ENCODE measurements at places on chromosomes 1 and 21.
A peak's percentile ranks its signal among the peaks of the same experiment; 100 is the strongest.

- no peak for DNase-seq
Measured at GRCh38 chr1:119593805-119594204, 54.3 kb downstream of the ZNF697 start.

DNA sequence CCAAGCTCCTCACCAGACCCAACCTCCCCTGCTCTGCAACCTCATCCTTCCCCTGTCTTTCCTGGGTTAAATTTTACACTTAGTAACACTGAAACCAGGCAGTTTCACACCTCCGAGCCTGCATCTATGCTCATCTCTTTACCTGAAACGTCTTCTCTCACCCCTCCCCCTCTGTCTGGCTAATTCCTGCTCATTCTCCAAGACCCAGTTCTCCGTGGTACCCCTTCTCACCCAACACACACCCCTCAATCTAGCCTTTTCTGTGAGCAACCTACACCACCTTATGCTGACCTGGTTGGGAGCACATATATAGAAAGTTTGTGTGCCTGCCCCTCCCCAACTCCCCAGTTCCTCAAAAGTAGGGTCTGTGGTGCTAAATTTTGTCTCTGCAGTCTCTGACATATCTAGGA is 3.7 kb upstream of the KIAA1614 start:
- DNase-seq: peak; percentile 8

DNA sequence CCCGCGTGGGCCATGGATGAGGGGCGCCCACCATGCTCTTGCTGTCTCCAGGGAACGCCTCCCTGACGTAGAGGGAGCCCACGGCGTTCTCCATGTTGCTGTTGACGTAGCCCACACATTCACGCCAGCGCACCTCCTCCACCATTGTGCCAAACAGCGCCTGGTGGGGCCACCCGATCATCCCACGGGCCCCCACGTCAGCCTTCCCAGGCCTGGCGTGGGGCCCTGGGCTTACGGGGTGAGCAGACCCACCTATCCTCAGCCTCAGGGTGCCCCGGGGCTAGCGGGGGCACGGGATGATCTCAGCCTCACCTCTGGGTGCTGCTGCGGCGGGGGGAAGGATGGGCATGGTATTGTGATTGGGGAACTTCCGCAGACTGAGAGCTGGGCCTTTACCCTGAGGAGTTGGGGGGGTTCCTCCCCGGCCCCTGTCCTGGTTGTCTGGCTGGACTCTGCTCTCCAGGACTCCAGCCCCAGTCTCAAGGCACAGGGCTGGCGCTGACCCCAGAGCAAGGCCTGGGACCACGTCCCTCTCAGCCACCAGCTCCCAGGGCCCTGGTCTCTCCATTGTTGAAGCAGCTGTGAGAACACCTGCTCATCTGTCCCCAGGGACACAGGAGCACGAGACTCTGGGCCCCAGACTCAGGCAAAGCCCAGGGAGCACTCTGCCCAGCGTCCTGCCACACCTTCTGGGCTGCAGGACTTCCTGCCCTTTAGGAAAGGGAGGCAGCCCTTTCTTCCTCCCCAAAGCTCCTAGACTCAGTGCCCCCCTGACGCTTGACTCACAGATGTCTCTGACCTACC is 10.2 kb downstream of the PRXL2B start:
- DNase-seq: no peak

GRCh38 chr1:5810553-5811270 is 181.5 kb downstream of the NPHP4 start:
- DNase-seq: no peak

DNA sequence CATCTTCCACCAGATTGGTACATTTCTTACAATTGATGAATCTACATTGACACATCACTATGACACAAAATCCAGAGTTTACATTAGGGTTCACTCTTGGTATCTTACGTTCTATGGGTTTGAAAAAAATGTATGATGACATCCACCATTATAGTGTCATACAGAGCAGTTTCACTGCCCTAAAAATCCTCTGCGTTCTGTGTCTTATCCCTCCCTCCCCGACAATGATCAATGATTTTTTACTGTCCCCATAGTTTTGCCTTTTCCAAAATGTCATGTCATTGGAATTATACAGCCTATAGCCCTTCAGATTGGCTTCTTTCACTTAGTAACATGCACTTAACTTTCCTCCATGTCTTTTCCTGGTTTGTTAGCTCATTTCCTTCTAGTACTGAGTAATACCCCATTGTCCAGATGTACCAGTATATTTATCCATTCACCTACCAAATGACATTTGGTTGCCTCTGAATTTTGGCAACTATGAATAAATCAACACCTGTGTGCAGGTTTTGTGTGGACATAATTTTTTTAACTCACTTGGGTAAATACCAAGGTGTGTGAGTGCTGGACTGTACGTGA is 80.9 kb upstream of the CDC42BPA start:
- no peak for DNase-seq

GRCh38 chr1:8938232-8938999 is 7.3 kb upstream of the CA6 start:
- no peak for DNase-seq

- DNase-seq: no peak
Measured at GRCh38 chr1:29539971-29540370, 303.6 kb downstream of the PTPRU start.

DNA sequence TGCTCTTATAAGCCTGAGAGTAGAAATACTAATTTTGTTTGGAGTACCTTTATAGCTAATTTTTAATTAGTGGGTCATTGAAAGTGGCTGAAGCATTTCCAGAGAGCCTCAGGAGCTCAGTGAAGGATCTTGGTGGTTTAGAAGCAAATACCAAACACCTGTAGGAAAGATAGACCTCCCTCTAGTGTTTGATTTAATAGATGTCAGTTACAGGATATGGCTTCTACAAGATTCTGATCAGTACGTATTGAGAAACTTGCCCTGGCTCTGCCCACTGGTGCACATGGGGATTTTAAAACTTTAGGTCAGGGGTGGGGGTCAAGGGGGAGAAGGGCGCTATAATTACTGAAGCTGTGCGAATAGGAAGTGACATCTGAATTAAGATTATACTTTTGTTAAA is 122.2 kb downstream of the POU2F1 start:
- no peak for DNase-seq

- no peak for DNase-seq
Measured at GRCh38 chr1:59446257-59446901, 149.5 kb downstream of the FGGY start.

DNA sequence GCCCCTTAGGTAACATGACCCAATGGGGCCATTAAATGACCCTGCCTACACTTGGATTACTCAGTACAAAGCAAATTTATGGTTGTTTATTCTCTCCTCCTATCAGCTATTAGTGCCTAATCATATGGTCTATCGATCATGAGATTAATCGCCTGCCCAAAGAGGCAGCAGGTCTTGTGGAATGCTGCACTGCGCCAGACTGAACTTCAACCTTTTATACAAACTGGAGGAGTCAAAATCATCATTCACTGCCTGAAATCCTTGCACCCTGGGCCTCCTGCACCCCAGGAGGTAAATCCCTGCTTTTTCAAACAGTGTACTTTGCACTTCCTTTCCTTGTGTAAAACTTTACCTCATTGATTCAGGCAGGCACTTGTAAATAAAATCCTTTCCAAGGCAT is 69.7 kb downstream of the NFIA start:
- no peak for DNase-seq

DNA sequence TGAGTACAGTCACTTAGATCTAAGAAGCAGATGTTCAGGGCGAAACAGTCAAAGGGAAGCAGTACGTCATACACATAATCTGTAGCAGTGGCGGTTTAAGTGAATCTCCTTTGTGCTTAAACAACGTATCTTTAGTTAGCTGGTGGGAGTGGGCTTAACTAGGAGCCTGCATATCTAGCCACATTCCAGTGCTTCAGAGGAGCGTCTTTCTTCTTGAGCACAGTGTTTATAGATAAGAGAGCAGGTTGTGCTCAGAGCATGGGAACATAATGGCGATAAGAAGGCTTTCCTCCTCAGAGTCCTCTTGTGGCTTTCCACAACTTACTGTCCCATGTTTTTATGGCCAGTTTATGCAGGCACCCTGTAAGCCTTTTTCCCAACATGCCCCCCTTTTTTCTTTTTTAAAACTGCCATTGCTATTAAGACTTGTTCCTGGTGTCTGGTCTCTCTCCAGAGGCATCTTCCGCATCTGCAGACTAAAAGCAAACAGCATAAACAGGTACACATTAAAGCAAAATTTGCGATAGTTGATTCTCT is 3.2 kb downstream of the DAP3 start:
- DNase-seq: no peak

DNA sequence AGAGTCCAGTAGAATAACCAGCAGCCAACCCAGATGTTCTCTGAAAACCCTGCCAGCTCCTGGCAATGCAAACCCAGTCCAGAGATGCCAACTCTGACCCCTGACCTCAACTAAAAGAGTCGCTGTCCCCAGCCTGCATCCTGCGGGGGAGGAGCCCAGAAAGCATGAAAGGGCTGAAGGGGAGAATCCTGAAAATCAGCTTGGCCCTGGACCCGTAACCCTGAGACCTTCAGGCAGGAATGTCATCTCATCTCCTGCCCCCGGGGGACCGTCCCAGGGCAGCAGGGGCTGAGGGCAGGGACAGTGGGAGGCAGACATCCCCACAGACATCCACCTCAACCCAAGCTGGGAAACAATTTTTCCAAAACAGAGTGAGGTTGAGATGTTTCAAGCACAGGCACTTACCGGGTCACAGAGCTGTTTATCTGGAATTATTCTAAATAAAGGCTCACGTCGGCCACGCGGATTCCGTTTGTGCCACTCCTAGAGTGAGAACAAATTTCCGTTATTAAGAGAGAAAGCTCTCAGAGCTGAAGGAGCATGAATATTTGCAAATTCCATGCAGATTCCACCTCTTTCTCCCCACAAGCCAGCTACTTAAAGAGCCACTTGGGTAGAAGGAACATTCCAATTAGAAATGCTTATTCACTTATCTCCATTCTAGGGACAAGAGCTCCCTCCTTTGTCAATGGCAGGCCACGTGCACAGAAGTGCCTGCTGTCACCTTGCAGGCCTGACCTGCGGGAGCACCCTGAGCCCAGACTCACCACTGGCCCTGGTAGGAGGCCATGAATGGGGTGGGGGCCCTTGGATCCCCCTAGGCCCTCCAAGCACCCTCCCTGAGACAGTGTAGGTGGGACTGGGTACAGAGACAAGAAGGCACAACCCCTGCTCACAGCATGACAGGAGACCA is 240.1 kb downstream of the NPHP4 start:
- no peak for DNase-seq

GRCh38 chr1:81232420-81232819 is 568.3 kb upstream of the ADGRL2 start:
- DNase-seq: no peak

DNA sequence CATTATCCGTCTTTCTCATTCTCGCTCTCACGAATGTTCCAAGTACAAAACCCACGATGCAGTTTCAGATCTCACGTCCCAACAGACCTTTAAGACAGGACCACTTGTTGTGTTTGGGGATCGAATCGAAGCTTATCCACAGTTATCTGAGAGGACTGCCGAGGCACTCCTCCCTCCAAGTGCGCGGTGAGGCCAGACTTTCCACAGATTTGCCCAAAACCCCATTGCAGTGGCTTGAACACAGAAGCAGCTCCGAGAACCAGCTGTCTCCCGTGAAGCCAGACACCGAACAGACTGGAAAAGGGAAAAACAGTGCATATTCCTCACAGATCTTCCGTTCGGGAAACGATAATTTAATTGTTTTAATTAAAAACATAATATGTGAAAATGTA is 46.5 kb upstream of the COL6A2 start:
- DNase-seq: no peak

DNA sequence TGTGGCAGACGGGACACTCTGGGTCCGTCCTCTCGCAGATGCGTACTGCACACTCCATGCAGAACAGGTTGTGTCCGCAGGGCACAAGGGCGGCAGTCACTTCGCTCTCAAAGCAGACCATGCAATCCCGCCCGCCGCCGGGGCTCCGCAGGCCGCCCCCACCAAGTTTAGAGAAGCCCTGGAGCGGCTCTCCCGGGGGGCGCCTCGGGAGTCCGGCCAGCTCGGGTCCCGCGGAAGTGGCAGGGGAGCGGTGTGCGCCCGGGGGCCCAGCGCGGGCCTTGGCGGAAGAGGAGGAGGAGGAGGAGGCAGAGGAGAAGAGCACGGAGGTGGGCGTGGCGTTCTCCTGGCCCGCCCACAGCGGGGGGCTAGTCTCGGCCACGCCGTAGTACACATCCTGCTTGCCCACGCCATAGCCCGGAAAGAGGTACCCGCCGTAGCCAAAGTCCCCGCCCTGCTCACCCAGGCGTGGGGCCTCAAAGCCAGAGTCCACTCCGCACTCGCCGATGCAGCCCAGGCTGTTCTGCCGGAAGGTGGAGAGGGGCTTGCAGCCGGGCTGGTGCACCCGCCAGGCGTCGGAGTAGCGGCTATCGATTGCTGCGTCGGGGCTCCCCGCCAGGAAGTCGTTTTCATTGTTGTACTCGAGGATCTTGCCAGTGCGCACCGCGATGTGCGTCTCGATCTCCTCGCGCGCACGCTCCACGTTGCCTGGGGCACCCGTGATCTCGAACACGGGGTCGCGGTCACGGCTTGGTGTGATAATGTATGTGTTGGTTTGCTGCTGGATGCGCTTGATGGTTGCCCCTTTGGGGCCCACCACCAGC is 5.4 kb downstream of the MEX3A start:
- no peak for DNase-seq

DNA sequence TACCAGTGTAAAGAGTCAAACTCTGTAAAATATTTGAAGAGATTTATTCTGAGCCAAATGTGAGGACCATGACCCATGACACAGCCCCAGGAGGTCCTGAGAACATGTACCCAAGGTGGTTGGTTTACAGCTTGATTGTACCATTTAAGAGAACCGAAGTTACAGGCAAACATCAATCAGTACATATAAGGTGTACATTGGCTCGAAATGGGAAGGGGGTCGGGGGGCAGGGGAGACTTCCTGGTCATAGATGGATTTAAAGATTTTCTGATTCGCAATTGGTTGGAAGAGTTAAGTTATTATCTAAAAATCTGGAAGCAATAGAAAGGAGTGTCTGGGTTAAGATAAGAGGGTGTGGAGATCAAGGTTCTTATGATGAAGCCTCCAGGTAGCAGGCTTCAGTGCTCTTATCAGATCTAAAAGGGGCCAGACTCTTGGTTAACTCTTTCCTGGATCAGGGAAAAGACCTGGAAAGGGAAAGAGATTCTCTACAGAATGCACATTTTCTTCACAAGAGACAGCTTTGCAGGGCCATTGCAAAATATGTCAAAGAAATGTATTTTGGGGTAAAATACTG is 47.5 kb upstream of the NTPCR start:
- no peak for DNase-seq

DNA sequence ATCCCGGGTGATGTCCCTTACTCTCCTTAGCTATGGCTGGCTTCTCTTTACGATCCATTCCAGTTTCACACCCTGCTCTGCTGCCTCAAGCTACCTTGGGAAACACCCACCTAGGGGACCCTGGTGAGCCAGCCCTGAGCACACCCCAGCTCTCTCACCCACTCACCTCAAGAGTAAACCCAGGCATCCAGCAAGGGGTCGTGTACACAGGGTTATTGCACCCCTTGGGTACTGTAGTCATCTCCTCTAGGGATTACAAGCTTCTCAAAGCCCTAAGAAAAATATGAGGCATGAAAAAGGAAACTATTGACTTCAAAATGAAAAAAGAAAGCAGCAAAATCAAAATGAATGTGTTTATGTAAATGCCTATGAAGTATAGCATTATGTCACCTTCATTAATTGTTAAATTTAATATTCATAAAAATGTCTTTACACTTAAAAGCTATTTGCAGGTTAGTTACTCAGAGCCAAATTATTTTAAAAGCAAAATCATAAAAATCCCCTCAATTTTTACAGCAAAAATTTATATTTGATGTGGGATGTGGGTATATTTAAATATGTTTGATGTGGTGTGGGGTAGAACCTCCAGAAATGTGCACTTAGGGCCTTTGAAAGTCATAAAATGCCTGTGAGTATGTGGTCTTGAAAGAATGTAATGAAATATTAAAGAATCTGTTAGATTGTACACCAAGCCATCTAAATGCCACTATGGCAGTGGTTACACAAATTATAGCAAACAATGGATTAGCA is 190.3 kb downstream of the C1orf94 start:
- no peak for DNase-seq

Data from GM12864 (cell line).